Fibroblast of skin of right biceps (primary cell): ENCODE measurements at places on chromosomes 4 and X.

GRCh38 chr4:151408380-151408629 lies 671 bp upstream of the FHIP1A start:
- DNase-seq, result no peak

DNA sequence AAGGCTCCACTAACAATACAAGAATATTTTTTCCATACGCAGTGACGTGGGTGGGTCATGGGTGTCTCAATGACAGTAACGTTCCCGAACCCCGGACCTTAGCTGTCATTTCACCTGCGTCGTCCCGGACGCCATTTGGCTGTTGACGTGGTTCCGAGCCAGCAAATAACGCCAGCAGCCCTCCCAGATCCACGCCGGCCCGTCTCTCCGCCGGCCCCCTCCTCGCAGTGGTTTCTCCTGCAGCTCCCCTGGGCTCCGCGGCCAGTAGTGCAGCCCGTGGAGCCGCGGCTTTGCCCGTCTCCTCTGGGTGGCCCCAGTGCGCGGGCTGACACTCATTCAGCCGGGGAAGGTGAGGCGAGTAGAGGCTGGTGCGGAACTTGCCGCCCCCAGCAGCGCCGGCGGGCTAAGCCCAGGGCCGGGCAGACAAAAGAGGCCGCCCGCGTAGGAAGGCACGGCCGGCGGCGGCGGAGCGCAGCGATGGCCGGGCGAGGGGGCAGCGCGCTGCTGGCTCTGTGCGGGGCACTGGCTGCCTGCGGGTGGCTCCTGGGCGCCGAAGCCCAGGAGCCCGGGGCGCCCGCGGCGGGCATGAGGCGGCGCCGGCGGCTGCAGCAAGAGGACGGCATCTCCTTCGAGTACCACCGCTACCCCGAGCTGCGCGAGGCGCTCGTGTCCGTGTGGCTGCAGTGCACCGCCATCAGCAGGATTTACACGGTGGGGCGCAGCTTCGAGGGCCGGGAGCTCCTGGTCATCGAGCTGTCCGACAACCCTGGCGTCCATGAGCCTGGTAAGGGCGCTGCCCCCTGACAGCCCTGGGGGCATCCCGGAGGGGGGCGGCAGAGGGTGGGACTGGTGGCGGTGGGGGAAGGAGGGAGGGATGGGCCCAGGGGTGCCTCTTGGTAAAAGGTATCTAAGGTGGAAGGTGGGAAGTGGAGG lies at the start of gene CPE:
TSS of gene CPE (plus strand) at position 264 of the 933 bp plus-strand sequence. CDS start at position 478, 214 bp downstream.
- peak; percentile 84 for DNase-seq

- no peak for DNase-seq
These were observed 414.4 kb downstream of the AFF2 start for GRCh38 chrX:148914783-148915182.

GRCh38 chr4:98603683-98604521 lies 54.5 kb downstream of the TSPAN5 start:
- DNase-seq, result peak; percentile 87

DNA sequence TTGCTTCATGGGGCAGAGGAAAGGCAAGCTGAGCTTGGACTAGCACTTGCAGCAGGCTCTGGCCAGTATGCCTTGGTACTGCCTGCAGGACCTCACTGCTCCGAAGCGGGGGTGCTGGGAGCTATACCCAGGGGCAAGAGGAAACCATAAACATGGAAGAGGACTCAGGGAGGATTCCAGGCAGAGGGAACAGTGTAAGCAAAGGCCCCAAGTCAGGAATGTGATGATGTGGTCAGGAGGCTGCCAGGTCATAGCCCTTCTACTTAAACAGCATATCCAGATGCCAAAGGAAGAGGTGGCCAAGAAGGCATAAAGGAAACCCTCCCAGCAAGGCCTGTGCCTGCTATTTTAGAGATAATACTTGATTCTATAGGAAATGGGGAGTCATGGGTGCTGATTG lies 31.1 kb downstream of the RAB40AL start:
- DNase-seq, result no peak

DNA sequence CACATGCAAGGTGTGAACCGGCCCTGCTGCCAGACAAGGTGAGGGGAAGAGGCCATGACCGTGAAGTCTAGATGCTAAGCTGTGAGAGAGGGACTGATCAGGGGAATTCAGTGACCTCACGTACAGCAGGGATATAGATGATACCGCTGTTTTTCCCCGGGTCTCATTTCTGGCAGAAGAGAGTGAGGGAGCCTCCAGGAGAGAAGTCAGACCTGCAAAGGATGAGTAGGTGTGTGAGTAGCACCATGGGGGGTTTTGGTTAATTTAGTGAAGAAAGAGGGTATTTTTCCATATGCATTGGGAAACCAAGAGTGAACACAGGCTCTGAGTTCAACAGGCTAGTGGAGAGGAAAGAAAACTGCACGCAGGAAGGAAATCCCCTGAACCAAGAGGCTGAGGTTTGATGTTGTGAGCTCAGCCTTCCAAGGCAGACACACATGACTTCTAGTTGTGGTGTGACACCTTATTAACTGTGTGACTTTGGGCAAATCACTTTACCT lies 127.6 kb upstream of the GATB start:
- no peak for DNase-seq

- no peak for DNase-seq
These were observed 7.2 kb downstream of the CRMP1 start for GRCh38 chr4:5885733-5886132.

GRCh38 chr4:144340931-144341330 lies 200.4 kb upstream of the GYPA start:
- no peak for DNase-seq

DNA sequence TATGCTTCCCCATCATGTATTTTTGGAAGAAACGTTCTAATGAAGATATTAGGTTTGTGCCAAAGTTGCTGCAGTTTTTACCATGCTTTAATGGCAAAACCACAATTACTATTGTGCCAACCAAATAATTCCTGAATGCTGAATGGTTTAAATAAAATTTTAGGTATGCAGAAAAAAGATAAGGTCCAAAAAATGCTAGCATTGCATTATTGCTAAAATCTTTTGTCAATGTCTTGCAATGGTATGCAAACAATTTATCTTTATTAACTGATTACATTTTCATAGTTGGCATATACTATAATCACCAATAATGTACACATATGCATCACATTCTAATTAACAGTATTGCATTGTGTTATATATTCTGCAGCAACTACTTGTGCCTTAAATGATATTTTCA lies 1657.4 kb upstream of the IGFBP7 start:
- DNase-seq, result peak; percentile 3

- DNase-seq, result peak; percentile 58
These were observed 372.2 kb downstream of the ADAM29 start for GRCh38 chr4:175290401-175290800.

GRCh38 chrX:72399816-72400215 lies 94.1 kb upstream of the CITED1 start:
- no peak for DNase-seq

- no peak for DNase-seq
These were observed 7.6 kb downstream of the UGT8 start for GRCh38 chr4:114606245-114606644.

DNA sequence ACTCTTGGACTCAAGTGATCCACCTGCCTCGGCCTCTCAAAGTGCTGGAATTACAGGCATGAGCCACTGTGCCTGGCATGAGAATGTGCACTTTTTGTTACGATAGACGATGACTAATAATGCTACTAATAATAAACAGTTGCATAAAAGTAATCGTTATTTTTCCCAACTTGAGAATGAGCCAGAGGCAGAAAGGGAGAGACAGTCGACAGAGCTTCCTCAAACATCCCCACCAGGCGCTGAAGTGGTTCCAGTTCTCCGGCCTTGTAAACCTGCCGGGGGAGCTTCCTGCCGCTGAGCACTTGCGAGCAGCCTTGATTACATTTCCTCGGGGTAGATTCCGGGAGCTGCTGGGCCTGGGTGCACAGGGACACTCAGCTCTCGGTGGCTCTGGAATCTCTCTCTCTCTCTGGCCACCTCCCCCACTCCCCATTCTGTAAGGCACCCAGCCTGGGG lies 8.9 kb upstream of the HTRA3 start:
- peak; percentile 83 for DNase-seq

DNA sequence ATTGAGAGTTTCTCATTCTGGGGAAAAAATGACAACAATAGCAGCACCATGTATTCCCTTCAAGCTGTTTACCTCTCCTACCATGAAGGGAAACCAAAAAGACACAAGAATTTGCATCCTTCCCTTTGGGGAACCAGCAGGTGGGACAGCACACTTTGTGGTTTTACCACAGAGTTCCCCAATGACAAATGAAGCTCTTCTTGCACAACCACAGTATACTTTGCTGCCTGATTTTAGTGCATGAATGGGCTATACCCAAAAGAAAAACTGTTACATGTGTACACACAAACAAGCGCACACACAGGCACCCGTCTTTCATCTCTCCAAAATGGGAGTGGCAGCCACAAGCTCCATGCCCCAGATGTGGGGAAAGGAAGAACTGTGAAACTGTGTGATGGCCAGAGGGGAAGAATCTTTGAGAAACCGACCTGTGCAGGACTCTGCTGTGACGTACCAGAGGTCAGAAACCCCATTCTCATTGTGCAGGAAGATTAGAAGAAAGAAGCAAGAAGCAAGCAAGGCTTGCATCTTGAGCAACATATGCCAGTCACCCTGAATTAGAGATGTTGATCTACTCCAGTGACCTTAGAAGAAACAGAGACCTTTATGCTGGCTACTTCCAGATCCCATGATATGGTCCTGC lies 2.7 kb upstream of the MAML3 start:
- DNase-seq, result no peak

DNA sequence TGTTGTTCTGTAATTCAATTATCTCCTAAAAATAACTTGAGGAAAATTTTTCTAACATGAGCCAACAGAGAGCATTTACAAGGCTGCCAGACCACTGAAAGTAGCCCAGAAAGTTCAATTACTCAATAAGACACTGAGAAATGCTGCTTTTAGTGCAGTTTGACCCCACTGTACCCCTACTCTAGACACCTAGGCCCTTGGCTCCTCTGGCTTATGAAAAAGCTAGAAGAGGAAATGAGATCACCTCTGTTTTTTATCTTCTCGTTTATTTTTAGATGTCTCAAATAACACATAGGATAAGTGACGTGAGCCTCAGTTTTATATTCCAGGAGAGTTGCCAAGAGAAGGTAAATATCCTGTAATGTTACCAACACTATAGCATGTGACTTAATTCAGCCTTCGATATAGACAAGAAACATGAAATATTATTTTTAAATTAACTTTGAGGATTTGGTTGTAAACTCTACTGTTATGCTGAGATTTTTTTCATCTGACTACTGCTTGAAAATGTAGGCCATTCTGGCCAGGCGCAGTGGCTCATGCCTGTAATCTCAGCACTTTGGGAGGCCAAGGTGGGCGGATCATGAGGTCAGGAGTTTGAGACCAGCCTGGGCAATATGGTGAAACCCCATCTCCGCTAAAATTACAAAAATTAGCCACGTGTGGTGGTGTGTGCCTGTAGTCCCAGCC lies 24.4 kb downstream of the TNIP3 start:
- peak; percentile 94 for DNase-seq

GRCh38 chr4:108370291-108371141 lies 201.8 kb upstream of the LEF1 start:
- no peak for DNase-seq

- no peak for DNase-seq
These were observed 126.9 kb downstream of the RNF150 start for GRCh38 chr4:141006242-141006802.

- DNase-seq, result no peak
These were observed 130.8 kb upstream of the PDLIM3 start for GRCh38 chr4:185666156-185666555.

DNA sequence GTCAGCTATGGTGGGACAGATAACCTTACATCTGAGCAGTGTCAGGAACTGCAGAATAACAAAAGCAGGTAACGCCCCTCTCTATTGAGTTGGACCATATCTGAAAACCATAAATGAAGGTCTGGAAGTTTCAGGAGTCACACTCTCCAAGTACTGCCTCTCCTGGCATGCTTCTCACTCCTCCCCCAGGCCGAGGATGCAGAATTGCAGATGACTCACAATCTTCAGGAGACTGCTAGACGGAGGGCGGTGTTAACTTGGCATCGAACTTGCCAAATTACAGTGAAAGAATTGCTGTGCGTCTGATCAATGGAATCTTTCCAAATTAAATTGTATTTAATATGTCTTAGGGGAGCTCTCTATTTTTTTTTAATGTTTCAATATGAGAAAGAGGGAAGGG lies 67.1 kb upstream of the TRIM2 start:
- peak; percentile 94 for DNase-seq

DNA sequence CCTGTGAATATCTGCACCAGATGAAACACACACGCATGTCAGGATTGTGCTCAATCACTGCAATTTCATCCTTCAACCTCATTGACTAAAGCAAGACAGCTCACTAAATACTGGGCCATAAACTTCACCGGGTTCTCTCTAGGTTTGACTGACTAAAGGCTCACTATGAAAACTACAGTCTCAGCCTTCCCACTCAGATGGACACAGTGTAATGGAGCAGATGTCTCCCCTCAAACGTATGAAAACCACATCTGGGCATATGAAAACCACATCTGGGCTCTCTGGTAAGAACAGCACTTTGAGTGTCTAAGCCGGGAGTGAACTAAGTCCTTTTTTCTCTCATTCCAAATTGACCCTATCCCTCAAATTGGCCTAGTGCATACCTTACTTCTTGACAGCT lies 15.2 kb downstream of the GEMIN8 start:
- no peak for DNase-seq

- DNase-seq, result peak; percentile 28
These were observed 1.3 kb downstream of the GABRE start for GRCh38 chrX:151973060-151973661.

DNA sequence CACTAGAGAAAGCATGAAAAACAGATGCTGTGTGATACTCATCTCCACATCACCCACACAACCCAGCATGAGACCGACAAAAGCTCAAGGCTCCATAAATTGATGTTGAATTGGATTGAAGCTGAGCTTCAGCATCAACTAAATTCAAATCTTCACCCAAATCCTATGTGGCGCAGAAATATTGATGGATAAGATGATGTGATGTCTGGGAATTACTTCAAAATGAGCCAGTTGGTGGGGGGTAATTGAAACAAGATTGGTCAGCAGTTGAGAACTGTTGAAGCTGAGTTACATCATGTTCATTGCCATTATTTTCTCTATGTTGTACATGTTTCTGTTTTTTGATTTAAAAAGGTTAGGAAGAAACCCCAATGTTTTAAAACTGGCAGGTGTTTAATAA lies 166.5 kb upstream of the STS start:
- peak; percentile 15 for DNase-seq

GRCh38 chr4:13992975-13993520 lies 365.5 kb upstream of the BOD1L1 start:
- no peak for DNase-seq

GRCh38 chr4:93495346-93495745 lies 333.2 kb upstream of the ATOH1 start:
- DNase-seq, result no peak

DNA sequence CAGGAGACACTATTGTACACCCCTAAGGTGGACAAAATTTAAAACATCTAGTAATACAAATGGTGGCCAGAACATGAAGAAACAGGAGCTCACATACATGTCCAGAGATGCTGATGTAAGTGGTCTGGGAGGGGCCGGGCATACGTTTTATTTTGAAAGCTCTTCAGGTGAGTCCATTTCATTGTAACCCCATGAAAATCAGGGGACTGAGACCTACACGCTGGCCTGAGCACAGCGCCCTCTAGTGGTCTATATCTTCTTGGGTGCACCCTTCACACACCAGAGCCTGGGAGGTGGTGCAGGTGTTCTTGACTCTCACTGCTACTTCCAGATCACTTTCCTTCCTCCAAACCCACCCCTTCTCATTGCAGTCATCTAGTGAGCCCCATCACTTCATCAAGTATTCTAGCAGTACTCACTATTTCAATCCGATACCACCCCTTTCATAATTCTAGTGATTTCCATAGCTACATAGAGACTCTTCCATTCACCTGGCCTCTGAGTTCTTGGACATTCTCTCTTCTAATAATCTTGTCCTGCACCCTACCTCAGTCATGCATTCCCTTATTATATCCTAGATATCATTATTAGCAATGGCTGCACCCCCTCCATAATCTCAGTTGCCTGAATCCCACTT lies 4.3 kb upstream of the TLR6 start:
- no peak for DNase-seq
